Common myeloid progenitor, CD34-positive (primary cell): ENCODE measurements at places on chromosomes 2 and 18.

DNA sequence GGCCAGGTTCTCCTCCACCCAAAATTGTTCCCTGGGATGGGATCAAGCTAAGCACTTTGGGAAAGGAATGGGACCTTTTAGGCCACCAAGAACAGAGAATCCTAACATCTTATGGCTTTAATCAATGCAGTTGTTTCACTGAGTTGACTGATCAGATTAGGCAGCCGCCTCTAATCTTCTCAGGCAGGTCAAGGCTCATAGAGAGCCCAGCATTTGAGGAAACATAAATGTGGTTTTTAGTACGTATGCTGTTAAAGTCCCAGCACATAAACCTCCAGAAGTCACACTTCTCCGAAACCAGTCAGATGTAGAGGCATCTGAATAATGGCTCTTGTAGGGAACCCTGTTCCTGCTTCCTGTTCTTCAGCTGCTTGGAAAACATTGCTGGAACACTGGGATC is 99.5 kb upstream of the RMDN2 start:
- DNase-seq = peak; percentile 49

GRCh38 chr18:845152-845819 is 33.2 kb upstream of the YES1 start:
- no peak for DNase-seq

- no peak for DNase-seq
Observed at GRCh38 chr2:159307942-159308341, 21.4 kb upstream of the WDSUB1 start.

DNA sequence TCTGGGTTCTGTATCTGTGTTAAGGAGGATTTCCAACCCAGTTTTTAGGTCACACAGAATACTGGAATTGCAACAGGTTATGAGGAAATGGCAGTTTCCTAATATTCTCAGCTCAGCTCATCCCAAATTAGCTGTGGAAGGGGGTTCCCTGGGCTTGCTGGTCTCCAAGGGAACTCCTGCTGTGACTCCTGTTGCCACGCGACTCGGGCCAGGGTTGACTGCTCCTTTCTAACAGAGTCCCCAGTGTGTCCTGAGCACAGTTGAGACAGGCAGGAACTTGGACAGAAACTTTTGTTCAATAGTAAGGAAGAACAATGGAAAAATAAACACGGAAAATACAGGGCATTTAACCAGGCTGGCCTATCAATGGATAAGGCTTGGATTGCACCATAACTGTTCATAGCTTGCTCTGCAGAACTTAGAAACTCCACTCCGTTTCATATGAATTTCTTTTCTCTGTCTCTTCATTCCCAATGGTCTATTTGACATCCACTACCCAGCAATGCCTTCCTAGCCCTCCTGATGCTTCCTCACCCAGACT is 3.8 kb upstream of the ROCK2 start:
- no peak for DNase-seq

- no peak for DNase-seq
Observed at GRCh38 chr2:16869711-16870110, 204.1 kb upstream of the CYRIA start.

GRCh38 chr2:75592030-75592429 is 31.3 kb upstream of the EVA1A start:
- DNase-seq = peak; percentile 40

DNA sequence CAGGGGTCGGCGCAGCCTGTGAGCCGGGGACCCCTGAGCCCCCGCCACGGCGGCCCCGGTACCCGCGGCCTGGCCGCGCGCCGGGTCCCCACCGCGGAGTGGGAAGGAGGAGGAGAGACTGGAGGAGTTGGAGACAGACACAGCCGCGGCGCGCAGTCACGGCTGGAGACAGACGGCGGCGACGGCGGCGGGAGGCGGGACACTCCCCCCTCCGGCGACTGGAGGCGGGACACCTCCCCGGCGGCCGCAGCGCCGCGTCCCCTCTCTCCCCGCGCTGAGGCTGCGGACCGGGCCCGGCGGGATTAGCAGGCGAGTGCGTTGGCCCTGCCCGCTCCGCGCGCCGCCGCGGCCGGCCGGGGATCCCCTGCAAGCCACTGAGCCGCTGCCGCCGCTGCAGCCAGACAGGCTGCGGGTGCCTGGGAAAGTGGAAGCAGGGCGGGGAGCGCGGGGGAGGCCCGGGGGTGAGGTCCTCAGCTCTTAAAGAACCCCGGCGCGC is 1.0 kb upstream of the LDLRAD4 start:
- peak; percentile 84 for DNase-seq

- no peak for DNase-seq
Observed at GRCh38 chr2:86366651-86367498, 29.4 kb upstream of the REEP1 start.

GRCh38 chr18:9343577-9343976 is 9.0 kb downstream of the TWSG1 start:
- no peak for DNase-seq

- no peak for DNase-seq
Observed at GRCh38 chr2:15797231-15797938, 143.0 kb upstream of the MYCN start.

DNA sequence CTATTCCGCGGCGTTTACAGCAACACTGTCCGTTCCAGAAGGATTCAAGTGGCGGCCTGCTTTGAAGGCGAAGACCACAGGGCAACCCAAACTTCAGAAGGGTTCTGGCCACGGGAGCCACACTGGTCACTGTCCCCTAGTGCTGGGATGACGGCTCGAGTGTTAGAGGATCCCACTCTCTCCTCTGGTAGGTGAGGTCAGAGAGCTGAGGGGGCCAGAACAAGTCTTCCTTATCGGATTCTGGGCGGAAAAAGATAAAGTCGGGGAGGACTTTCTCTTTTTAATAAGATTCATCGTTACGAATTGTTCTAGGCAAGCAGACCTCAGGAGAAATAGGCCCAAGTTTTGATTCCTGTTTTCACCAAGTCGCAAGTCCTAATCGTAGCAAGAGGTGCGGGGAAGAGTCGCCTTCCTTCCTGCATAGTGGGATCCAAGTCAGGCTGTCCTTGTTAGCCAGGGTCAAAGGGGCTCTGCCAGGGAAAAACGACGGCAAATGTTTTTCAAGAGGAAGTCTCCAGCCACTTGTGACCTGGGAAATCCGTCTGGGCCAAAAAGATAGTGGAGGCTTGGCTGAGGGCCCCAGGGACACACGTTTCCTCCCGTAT is 864 bp upstream of the MYL12A start:
- peak; percentile 85 for DNase-seq
